ENCODE measurements at places on chromosomes 3 and 15.

GRCh38 chr15:99163271-99164062 lies 58.6 kb downstream of the SYNM start:
- no peak for DNase-seq

GRCh38 chr15:38414357-38414756 lies 39.6 kb upstream of the FAM98B start:
- peak; percentile 12 for DNase-seq

DNA sequence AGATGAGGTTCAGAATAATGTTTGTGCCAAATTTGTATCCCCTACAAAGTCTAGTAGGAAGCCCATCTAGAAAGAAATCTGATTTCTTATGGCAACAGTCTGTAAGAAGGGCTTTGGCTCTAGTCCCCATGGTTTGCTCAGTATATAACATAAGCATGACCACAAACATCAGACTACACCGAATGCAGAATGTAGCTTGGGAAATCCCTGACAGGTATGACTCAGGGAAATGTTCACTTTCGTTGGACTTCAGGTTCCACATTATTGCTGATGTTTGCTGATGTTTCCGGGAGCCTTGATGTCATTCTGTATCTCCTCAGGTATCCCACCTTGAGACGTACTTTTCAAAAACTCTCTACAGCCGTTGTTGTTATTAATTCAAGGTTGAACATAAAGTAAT lies 304.4 kb upstream of the TGFBR2 start:
- DNase-seq: peak; percentile 29

DNA sequence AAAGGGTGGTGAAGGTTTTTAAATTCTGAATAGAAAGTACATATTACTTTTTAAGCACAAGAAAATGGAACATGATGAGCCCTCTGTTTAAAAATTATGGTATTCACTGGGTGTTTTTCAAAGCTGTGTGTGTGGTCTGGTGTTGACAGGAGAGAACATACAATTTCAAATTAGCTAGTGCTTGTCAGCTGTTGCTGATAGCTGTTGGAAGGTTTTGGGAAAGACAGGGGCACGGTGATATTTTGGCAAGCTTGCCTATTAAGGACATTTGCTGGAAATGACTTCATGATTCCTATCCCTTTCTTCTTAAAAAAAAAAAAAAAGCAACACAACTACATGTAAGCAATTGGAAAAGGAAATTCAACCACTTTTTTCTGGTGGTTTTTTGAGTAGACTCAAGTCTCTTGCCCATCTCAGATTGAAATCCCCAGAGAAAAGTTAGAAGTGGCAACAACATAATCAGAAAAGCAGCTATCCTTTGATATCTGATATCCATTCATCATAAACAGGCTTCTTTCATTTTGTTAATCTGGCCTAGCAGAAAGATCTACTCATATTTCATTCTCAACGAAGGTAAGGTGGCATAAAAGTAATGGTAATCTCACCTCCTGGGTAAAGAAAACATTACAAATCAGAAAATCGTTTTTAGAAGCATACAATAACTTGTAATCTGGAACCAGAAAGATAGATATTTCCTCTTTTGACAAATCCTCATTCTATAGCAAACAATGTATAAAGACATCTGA lies 130.0 kb downstream of the RBMS3 start:
- no peak for DNase-seq

DNA sequence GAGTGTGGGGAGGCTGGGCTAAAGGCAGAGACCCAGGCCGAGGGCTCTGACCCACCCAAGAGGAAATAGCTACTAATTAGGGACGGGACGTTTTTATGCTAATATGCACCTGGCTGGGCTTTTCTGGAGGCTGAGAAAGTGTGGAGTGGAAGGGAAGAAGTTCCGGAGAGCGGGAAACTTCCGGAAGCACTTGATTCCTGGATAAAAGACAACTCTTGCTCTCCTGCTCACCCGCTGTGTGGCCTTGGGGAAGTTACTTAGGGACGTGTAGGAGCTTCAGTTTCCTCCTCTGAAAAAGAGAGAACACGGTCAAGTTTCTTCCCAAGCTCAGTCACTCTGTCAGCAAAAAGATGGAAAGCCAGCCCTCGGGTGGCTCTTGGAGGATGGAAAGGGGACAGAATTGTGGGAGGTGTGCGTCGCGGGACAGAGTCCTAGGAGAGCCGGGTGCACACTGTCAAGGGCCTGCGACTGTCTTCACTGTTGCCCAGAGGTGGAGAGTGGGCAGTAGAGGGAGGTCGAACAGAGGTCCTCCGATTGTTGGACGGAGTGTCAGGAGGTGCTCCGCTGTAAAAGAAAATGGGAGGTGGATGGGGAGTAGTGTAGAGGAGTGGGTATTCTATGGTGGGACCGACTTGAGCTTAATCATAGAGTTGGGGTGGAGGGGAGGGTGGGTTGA lies 43.2 kb downstream of the EPHB3 start:
- no peak for DNase-seq

DNA sequence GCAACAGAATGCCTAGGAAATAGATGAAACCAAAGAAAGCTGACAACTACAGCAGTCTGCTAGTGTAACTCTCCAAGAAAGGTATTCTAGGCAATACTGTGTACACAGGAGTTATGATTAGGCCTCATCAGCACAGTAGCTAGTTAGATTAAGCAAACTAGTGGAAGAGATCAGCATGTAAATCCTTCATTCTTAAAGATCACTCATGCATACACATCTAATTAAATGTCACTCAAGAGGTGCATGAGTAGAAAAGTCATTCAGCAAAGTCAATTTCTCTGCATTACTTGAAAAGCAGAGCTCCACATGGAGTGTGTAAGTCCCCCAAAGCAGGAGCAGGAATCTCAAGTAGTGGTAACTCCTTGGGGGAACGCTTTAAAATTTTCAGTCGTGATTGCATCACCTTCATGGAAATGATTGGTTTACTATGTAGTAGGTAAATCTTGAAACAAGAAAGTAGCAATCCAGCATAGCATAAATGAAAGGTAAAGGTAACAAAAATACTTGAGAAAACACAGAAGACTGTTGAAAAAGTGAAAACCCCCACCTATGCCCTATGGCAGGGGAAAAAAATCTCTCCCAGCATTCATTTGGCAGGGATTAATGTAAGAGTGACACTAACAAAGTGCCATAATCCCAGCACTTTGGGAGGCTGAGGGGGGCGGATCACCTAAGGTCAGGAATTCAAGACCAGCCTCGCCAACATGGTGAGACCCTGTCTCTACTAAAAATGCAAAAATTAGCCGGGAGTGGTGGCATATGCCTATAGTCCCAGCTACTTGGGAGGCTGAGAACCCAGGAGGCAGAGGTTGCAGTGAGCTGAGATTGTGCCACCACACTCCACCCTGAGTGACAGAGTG lies 29.4 kb upstream of the PPIB start:
- no peak for DNase-seq

DNA sequence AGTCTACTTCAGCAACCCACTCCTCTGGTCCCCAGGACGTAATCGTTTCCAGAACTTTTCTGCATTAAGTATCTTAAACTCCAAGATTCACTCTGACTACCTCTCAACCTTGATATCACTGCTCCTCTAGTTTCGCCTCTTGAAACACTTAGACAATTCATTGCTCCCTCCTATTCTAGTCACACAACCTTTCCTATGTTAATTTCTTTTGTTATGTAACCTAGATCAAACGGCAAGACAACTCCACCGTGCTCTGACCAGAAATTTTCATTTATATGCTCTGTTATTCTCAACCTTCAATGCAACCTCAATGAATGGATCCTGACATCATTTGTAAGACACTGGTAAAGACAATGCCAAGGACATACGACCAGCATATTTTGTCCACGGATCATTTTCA lies 71.3 kb downstream of the CADM2 start:
- DNase-seq: no peak

- DNase-seq: no peak
These were observed 5.5 kb downstream of the ABTB1 start for GRCh38 chr3:127678315-127678599.

- DNase-seq: no peak
These were observed 1004.4 kb upstream of the ALCAM start for GRCh38 chr3:104362319-104362718.

GRCh38 chr3:183515968-183516851 lies 39.3 kb downstream of the KLHL6 start:
- no peak for DNase-seq

GRCh38 chr15:47857776-47858167 lies 140.5 kb downstream of the SEMA6D start:
- no peak for DNase-seq

DNA sequence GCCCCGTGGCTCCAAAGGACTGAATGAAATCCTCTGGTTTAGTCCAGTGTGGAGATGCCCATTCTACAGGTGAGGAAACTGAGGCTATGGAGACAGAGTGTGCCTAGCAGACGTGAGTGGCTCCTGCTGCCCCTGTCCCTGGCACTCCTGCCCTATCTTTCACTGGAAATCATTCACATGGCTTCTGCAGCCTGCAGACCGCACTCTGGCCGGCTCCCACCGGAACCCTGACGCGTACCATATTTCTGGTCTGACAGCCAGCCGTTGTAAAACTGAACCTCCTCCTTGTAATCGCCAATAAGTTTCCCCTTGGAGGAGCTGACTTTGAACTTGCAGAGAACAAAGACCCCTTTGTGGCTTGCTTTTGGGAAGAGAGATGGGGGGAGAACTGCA lies 136.5 kb downstream of the CHSY1 start:
- DNase-seq: no peak

Measured in AG04449 (cell line).